ENCODE measurements at places on chromosomes 11 and 22.

DNA sequence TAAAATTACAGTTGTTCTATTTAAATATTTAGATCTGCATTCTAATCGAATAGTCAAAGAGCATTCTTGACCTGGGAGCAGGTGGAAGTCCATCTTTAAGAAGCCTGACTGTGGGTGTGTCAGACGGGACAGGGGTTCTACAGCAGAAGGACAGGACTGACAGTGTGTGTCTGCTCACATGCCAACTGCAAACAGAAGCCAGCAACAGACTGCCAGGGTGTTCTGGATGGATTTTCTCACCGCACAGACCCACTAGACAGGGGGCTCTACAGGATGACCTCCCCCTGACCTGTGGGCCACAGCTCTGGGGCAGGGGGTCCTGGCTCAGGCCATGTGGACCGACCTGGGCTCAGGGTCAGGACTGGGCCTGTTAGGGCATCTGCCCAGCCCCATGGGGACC lies 22.8 kb upstream of the NAP1L4 start:
- no peak for DNase-seq

DNA sequence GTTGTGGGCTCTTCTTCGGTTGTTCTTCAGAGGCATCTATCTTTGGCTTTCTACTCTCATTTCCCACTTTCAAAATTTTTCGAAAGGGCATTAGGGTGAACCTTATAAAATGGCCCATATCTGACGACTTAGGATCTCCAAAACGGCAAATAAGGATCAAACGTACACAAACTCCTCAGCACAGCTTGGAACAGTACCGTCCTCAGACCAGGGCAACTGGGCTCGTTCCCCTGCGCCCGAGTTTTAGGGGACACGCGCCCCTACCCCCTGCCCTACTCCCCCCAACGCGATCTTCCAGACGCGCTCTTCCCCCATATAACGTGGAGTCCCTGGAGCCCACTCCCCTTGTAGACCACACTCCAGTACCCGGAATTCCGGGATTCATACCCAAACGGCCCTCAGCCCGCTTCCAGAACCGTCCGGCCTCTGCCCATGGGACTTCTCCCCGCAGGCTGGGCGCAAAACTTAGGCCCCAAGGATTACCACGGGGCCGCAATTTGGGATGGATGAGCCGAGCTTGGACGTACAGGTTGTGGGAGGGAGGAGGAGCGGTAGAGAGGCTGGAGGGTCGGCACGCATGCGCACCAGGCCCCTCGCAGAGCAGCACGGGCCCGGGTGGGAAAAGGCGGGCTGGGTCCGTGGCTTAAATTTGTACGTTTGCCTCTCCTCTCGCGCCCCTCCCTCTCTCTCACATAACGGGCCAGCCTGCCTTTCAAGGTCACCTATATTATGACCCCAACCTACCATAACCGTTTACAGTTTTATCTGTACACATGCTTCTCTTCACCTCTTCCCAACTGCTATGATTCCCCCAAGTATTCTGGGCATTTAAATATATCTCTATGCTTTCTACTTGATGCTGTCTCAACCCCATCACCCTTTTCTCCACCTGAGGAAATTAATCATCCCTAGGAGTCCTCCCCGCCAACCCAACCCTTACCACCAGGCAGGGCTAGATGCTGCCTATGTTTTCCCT lies 3.4 kb downstream of the CCDC89 start:
- peak; percentile 65 for DNase-seq

DNA sequence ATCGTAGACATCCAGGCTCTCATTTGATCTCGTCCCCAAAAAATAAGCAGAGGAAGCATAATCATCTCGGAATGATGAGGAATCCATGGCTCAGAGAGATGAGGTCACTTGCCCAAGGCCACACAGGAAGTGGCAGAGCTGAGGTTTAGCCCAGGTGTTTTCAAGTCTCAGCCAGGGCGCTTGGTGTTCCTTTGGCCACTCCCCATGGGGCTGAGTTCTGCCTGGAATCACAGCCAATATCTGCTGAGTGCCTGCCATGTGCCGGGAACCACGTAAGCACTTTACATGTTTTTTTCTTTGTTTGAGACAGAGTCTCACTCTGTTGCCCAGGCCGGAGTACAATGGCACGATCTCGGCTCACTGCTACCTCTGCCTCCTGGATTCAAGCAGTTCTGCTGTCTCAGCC lies 29.5 kb upstream of the MYH9 start:
- no peak for DNase-seq

GRCh38 chr11:27228232-27228905 lies 134.6 kb downstream of the CCDC34 start:
- no peak for DNase-seq

- DNase-seq, result no peak
Measured at GRCh38 chr22:40120848-40121247, 56.9 kb upstream of the TNRC6B start.

- no peak for DNase-seq
Measured at GRCh38 chr22:36771356-36772063, 4.4 kb downstream of the IFT27 start.

GRCh38 chr11:114209904-114210303 lies 86.3 kb upstream of the NNMT start:
- no peak for DNase-seq

DNA sequence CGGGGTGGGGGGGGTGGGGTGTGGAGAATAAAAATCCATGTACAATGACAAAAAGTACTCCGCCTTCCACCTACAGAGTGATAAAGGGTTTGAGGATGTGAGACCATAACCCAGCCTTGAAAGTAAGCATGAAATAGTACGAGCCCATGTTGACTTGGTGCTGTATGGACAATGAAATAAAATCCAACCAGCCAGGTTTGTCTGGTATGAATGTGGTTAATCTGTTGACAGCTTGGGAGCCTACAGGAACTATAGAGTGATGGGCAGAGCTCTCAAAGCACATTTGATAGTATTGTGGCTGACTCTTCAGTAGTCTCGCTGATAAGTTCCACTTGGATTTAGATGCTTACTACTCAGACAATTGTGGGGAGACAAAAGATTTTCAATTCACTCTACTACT lies 48.8 kb upstream of the CD44 start:
- DNase-seq, result no peak

GRCh38 chr11:112511271-112511670 lies 250.6 kb upstream of the PLET1 start:
- no peak for DNase-seq

DNA sequence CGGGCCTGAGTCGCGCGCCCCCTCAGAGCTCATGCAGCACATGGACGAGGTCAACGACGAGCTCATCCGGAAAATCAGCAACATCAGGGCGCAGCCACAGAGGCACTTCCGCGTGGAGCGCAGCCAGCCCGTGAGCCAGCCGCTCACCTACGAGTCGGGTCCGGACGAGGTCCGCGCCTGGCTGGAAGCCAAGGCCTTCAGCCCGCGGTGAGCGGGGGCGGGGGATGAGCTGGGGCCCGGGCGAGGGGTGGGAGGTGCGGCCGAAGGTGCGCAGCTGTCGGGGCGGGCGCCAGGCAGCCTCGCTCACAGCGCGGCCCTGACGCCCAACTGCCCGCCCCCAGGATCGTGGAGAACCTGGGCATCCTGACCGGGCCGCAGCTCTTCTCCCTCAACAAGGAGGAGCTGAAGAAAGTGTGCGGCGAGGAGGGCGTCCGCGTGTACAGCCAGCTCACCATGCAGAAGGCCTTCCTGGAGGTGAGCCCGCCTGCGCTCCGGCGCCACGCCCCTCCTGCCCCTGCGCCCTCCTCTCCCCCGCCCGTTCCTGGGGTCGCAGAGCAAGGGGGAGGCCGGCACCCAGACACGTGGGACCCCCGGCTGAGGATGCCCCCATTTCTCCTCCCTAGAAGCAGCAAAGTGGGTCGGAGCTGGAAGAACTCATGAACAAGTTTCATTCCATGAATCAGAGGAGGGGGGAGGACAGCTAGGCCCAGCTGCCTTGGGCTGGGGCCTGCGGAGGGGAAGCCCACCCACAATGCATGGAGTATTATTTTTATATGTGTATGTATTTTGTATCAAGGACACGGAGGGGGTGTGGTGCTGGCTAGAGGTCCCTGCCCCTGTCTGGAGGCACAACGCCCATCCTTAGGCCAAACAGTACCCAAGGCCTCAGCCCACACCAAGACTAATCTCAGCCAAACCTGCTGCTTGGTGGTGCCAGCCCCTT lies 20.5 kb downstream of the EPS8L2 start:
- peak; percentile 56 for DNase-seq

DNA sequence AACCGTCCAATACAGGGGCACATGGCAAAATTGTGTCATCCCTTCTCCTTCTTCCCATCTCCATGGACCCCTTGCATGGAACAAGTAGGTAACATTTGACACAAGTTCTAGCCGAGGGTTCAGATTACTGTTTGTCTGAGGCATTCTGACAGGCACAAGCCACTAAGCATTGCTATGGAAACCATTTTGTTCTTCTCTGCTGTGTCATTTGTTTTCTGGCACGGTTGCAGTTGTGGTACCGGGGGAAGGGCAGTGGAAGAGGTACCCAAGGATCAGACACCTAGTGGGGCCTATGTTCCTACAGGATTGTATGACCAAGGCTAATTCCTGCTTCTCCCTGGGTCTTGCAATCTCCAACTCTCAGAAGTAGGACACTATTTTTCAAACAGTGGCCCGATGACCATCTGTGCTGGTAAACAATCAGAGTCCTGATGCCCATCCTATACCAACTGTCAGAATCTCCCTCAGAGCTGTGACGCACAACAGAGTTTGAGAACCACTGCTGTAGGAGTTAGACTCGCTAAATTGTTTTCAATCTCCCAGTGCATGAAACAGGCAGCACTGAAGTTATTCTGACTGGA lies 69.3 kb downstream of the KCNC1 start:
- DNase-seq, result no peak

GRCh38 chr11:104944076-104944475 lies 24.3 kb downstream of the CASP4 start:
- DNase-seq, result no peak

DNA sequence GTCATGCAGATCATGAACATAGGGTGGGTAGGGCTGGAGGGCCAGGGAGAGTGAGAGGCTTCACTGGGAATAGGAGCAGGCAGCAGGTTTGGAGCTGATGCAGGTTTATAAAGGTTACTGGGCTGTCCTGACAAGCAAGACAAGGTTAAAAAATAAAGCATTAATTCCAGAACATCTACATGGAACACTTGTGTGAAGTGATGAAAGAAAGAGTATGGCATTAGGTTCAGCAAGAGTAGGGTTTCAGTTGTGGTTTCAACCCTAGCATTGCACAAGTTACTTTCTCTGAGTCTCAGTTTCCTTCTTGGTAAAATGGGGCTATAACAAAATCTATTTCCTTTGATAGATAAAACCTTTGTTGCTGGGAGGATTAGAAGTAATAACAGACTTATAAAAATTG lies 114.6 kb upstream of the SESN3 start:
- DNase-seq, result no peak

DNA sequence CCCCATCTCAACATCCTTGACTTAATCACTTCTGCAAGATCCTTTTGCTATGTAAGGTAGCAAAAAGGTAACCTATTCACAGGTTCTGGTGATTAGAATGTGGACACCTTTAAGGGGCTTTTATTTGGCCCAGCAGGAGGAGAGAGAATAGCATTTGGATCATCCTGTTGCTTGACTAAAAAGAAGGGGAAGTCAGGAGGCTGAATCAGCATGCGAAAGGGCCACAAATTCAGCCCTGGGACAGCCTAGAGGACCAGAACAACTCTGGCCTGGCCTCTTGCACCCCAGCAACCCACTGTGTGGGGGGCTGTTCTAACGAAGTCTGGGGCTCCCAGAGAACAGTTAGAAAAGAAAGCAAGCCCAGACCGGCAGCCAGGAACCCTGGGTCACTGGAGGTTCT lies 3.2 kb upstream of the HMOX1 start:
- DNase-seq, result no peak

GRCh38 chr11:33259869-33260268 lies 2.7 kb downstream of the HIPK3 start:
- DNase-seq, result no peak

- no peak for DNase-seq
Measured at GRCh38 chr11:66042227-66042995, 6.5 kb downstream of the GAL3ST3 start.

DNA sequence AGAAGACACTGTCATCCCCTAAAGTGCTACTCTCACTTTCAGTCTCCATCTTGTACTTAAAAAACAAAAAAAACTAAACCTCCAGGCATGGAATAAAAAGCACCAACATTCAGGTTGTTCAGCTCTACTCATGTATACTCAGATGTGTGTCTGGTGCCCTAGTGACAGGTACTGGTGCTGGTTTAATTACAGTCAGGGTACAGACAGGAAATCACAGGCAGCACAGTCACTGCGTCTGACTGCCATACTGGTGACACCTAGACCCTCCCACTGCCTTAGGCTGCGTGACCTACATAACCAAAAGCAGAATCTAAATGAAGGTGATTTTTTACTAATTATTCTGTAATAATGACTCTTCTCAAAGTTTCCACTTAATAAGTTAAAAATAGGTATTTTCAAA lies at the start of gene ARHGAP32:
TSS of gene ARHGAP32 (minus strand) at position 176 of the 400 bp plus-strand sequence. CDS start at position 49, 127 bp downstream.
- DNase-seq, result no peak

DNA sequence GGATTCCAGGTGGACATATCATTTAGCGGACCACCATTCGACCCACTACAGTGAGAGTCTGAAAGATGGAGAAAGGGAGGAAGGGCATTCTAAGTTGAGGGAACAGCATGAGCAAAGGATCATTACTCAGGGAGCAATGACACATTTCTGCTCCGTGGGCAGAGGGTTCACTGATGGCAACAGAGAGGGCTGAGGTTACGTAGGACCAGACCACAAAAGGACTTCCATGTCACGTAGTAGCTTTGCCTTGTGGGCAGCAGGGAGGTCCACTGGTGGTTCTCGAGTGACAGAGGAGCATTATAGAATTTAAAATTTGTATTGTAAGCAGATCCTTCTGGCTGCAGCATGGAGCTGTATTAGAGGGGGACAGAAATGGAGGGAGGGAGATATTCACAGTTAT lies 109.7 kb upstream of the NAV2 start:
- no peak for DNase-seq

GRCh38 chr11:34303028-34303570 lies 54.7 kb downstream of the ABTB2 start:
- DNase-seq, result no peak

DNA sequence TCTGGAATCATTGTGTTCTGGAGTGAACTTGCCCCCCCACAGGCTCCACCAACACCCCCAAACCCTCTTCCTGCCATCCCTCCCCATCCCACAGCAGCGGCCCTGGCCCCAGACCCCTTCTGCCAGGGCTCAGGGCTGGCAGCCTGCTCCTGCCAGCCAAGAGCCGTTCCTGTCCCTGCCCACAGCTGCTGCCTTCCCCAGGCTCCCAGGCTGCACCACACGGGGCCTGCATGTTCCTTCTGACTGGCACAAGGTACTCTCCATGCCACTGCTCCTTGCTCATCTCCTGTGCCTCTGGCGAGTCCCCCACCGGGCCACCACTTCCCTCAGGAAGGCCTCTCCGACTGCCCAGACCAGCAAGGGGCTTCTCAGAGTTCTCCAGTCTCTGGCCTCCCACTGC lies 4.9 kb downstream of the GP1BB start:
- DNase-seq, result no peak

Data from activated naive CD4-positive, alpha-beta T cell treated with Interleukin-2 at 50 U/mL for 16 hours (primary cell).